ENCODE measurements at places on chromosomes 2 and 18.
A peak's percentile ranks its signal among the peaks of the same experiment; 100 is the strongest.

DNA sequence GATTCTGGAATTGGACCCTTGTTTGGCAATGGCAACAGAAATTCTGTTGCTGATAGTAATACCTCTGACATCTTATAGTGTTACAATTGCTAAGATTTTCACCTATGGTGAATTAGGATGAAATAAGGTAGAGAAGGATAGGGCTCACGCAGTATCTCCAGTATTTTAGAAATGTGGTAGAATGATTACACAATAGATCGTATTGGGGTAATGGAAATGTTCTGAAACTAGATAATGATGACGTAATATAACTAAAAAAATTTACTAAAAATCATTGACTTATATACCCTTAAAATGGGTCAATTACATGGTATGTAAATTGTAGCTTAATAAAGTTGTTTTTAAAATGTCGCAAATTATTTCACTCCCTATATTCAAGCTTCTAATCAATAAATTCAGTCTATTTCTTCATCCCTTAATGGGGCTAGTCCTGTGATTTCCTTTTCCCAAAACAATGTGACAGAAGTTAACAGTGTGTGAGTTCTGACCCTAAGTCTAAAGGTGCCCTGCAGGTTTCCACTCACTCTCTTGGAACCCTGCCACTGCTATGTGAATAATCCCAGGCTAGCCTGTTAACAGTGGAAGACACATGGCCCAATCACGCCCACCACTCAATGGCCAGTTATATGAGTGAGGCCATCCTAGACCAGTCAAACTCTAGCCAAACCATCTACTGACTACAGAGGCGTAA, 31.2 kb downstream of the USP37 start:
- DNase-seq, result no peak

- no peak for DNase-seq
Measured at GRCh38 chr18:63741769-63742168, 33.4 kb upstream of the SERPINB7 start.

DNA sequence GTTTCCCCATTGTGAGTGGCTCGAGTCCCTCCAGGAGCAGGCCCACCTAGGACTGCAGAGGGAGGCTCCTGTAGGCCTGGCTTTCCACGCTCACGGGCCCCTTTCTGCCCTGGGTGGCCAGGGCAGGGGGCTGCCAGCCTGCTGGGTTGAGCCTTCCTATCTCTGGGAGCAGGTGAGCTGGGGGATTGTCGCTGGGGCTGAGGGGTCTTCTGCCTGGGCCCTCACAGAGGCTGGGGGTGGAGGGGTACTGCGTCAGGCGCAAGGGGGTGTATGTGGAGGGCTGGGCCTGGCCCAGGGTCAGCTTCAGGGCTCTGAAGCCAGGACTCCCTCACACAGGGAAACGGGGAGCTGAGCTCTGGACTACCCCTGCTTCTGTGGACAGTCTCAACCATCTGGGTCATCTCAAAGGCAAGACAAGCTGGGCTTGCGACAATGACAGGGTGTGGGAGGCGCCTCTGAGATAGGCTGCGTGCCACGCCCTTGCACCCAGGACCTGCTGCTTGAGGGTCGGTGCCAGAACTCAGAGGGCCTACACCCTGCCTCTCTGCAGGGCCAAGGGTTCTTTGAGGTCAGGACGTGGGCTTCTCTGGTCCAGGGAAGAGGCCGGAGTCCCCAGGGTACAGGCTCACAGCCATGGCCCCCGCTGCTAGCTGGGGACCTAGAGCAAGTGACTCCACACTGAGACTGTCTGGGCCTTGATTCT, 206.1 kb downstream of the TWIST2 start:
- DNase-seq, result no peak

DNA sequence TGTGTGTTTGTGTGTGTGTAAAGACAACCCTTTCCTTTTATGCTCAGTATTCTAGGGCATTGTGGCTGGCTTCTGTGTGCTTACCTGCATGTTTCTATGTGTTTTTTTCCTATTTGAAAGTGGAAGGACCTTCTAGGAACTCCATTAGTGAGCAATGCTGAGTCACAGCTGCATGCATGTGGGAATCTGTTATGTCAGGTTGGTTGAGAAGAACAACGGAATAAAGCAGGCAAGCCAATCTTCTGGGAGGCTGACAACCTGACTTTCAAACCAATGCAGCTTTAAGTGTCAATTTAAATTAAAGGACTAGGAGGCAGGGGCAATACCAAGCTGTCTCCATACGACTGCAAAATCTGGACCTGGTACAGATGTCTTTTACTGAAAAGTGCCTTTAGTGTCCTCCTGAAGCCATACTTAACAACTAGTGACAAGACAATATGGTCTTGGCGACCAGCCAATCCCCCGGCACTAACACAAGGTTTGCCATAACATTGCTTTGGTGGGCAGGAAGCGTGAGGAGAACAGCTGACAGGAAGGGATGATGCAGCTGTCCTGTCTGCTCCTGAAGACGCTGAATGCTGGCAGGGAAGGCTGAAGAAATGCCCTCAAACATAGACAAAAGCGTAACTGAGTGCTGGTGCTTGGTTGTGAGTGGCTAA, 514.7 kb upstream of the CDH7 start:
- no peak for DNase-seq

GRCh38 chr2:42340045-42340937, 20.7 kb downstream of the COX7A2L start:
- no peak for DNase-seq

DNA sequence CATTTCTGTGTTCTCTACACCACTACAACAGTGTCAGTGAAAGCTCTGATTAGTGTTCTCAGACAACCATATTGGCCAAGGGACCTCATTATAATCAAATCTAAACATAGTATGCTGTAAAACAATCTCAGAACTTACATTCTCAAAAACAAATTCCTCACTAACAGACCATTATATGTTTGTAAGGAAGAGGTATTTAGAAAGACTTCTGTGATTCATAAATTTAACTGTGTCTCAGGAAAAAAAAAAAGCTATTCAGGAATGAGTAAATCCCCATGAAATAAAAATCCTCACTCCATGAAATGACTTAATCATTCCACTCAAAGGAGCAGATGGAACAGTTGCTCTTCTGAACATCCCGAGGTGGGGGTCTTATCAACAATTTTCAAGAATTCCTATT, 413.0 kb downstream of the CDH2 start:
- no peak for DNase-seq

DNA sequence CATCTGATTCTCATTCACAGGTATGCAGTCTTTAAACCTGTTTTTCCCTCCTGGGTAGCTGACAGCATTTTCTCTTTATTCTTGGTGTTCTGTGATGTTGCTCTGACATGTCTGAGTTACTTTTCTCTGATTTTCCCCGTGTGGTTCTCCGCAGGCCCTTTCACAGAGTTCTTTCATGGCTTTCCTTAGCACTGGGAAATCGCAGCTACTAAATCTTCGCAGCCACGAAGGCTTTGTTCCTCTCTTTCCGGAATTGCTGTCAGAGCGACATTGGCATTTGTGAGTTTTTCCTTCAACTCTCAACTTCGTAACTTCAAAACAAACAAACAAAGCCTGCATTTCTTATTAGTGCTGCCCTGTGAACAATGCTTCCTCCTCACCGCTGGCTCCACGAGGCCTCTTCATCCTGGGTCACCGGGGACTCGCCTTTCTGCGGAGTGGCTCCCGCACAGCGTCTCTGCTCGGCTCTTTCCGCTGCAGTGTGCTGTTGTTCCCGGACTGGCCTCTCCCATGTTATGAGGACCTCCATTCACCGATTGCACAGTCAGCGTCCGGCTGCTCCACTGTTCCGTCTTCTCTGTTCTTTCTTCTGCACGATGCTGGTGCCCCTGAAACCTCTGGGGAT, 16.1 kb downstream of the COLEC11 start:
- no peak for DNase-seq

DNA sequence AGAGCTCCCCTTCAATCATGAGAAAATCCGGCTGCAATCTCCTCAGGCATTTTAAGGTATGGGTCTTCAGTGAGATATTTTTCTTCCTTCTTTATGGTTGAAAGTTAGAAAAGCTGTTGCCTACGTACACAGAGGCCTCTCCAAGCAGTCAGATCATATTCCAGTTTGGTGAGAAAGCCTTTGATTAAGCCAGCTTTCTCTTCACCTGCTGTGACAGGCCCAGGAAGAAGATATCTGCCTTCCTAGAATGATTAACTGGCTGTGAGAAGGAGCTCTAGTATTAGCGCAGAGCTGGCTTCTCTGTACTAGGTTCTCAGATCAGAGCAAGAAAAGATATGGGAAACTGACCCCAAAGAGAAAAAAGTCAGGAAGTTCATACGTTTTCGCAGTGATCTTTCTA, 585.0 kb upstream of the CHAC2 start:
- DNase-seq, result no peak

- DNase-seq, result no peak
Measured at GRCh38 chr2:180669016-180669415, 311.4 kb upstream of the UBE2E3 start.

DNA sequence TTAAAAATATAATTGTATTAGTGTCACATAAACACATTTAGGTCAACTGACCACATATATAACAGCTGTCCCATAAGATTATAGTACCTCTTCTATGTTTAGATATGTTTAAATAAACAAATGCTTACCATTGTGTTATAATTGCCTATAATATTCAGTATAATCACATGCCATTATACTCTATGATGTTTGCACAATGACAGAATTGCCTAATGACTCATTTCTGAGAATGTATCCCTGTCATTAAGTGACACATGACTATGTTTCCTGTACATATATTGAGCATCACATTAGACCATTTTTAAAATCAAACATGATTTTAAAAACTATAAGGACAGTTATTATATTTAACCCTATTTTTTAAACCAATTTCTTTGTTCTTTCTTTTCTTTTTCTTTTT, 89.8 kb downstream of the HS6ST1 start:
- DNase-seq, result no peak

DNA sequence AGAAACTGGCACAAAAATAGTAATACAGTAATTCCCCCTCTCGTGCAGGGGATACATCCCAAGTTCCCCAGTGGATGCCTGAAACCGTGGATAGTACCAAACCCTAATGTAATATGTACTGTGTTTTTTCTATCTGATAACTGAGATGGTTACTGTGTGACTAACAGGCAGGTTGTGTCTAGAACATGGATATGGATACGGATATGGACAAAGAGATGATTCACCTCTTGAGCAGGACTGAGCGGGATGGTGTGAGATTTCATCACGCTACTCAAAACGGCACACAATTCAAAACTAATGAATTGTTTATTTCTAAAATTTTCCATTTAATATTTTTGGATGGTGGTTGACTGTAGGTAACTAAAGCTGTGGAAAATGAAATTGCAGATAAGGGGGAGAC, 3.4 kb downstream of the MBD1 start:
- DNase-seq, result no peak

DNA sequence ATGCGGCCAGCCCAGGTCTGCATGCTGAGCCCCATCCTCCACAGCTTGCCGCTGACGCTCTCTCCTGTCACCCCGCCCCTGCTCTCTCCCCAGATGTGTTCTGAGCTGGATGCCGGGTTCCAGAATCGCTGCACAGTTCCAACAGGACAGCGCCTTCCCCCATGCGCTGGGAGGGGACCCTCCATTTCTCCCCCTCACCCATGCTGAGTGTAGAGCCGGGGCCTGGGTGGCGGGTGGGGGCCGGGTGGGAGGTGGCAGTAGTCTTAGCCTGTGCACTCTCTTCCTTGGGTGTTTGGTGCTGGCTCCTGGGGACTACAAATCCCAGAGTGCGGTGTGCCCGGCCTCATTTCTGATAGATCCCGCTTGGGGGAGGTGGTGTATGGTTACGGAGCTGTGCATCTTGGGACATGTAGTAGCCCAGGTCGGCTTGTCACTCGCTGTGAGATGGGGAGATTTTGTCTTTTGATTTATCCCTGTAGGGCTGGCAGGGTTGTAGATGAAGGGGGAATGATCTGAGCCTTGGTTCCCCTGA, 6.8 kb downstream of the DNAJB2 start:
- DNase-seq, result no peak

- no peak for DNase-seq
Measured at GRCh38 chr2:5673145-5674025, 18.8 kb upstream of the SOX11 start.

DNA sequence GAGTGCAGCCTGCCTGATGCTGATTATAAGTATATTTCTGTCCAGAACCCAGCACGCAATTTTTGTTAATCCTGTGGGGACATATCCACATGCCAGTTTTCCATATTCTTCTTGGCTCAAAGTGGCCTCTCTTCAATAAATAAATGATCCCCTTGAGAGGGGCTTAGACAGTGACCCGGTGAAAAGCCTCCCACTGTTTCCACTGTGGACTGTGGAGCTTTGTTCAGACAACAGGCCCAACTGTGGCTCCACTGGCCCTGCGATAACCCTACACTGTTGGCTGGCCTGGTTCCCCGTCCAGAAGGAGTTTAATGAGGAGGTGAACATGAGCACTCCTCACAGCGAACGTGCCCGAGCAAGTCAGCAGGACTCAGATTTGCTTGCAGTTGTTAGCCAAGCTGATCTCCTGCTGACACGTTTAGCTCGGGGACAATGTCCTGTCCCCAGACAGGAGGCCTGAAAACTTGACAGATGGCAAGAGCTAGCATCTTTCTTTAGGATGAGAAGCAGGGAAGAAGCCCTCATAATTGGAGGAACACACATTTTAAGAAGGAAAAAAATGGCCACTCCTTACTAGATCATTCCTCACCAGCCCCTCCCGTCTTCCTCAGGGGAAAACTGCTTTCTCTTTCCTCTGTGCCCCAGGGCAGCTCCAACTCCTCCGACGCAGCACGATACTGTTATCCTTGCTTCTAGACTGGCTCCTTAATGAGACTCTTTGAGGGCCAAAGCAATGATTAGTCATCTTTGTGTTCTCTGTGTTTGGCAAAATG, 20.0 kb upstream of the MTCL1 start:
- DNase-seq, result no peak

GRCh38 chr2:99809259-99809900, 319.6 kb upstream of the REV1 start:
- DNase-seq, result no peak

- peak; percentile 16 for DNase-seq
Measured at GRCh38 chr18:44996261-44996660, 315.6 kb downstream of the SETBP1 start.

- DNase-seq, result no peak
Measured at GRCh38 chr2:81196933-81197628, 892.5 kb upstream of the LRRTM1 start.

DNA sequence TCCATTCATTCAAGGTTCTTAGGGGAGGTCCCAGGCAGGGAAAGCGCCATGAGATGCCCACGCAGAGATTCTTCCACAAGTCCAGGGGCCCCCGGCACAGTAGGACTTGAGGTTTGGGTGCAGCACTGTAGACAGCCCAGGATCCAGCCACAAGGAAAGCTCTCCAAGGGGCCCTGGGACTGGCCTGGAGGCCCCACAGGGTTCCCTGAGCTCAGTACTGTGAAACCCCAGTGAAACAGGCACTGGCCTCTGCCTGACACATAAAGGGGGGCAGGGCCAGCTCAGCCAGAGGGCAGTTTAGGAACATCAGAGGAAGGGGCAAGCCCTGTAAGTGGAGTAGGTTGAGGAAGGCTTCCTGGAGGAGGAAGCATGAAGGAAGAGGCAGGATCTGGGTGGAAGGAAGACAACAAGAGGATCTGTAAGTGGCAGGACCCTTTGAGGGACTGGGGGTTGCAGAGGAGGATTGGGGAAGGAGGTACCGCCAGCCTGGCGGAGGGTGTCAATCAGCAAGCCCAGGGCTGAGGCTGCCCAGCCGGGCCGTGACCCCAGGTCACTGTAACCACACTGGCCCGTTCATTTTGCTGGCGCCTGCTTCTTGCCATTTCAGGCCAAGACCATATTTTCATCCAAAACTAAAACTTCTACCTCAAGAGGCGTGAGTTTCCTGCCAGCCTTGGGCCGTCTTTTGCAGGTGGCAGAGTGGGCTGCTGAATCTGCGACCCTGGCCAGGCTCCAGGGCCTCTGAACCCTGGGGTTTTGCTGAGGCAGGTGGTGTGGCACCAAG, 175.2 kb downstream of the SMAD7 start:
- DNase-seq, result no peak
